Erythroblast (primary cell): ENCODE measurements at places on chromosomes 3 and 15.

DNA sequence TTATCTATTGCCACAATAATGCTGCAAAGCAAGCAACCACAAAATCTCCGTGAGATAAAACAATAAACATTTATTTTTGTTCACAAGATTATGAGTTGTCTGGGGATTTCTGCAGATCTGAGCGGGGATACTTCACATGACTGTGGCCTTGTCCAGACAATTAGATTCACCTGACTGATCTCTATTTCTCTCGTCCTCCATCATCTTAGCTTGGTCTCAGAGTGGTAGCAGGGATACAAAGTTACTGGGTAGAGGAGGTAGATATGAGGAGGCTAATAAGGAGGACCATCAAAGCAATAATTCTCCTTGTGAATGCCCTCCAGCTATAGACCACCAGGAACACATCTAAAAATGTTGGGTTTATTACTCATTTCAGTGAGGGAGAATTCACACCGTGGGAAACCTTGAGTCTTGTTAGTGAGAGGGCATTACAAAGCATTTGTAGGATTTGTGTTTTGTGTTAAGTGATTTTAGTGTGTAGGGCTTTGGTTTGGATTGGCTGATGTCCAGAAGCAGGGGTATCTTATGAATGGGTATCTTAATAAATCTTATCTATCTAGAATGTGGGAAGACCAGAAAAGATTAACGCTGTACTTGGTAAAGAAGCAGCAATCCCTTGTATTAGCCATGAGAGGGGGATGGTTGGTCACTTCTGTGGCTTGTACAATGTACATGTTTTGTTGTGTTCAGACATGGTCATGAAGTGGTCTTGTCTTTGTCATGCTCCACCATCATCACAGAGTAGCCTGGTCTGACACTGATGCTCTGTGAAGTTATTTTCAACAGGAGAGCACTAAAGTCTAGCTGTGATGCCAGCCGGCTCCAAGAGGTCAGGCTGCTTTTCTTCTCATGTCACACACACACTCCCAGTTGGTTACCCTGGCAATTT, 287.6 kb upstream of the STT3B start:
- DNase-seq = no peak

DNA sequence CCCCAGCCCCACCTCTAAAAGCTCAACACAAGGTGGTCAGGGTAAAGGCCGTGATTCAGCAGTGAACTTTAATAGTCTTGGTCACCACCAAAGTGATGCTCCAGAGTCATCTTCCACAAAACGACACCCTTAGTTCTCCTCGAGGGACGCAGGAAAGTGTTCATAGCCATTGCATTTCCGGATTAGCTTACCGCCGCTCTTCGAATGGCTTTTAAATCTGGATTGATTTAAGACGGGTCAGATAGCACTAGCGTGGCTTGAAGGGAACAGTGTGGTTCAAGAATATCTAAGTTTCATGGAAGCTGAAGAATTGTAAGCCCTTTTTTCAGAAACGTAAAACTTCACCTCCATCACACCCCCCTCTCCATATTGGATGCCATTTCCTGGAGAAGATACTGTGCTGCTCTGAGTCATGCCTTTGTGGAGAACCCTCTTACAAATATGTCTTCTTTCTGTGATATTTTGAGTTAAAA, 829 bp downstream of the RNF7 start:
- DNase-seq = peak; percentile 74

- DNase-seq = peak; percentile 30
These were observed 2.1 kb downstream of the RNF168 start for GRCh38 chr3:196501316-196502044.

- no peak for DNase-seq
These were observed 112.9 kb downstream of the ULK4 start for GRCh38 chr3:41848753-41849574.

GRCh38 chr15:64144565-64145281, 6.8 kb upstream of the SNX22 start:
- peak; percentile 75 for DNase-seq

- no peak for DNase-seq
These were observed 83.7 kb downstream of the SEC22A start for GRCh38 chr3:123285479-123285878.

- no peak for DNase-seq
These were observed 62.8 kb upstream of the SPATA12 start for GRCh38 chr3:56997675-56998074.

DNA sequence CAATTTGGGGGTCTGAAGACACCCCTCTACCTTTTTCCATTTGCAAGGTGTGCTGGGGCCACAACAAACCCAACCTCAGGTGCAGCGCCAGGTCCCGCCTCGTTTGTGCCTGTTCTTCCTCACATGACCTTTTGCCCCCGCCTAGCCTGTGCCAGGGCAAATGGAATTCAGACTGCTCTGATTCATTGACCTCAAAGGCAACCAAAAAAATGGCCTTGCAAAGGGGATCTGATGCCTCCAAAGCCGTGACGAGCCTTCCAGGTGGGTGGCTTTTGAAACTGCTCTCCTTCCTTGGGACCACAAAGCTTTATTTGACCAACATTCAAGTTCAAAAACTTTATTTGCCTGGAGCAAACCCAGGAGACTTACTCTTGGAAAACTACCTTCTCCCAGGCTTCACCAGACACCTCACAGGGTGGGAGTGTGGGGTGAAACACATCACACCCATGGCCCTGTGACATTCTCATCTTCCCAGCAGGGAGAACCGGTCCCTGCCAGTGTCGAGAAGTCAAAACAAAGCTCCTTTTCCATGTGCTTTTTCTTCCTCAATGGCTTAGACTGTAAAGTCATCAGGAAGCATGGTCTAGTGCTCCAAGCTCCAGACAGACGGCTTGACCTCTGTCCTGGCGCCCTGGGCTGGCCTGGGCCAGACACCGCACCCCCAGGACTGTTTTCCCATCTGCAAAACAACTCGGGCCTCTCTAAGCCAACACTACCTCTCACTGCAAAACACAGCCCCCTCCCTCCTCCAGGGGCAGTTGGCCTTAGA, 103.9 kb upstream of the HES1 start:
- DNase-seq = no peak

DNA sequence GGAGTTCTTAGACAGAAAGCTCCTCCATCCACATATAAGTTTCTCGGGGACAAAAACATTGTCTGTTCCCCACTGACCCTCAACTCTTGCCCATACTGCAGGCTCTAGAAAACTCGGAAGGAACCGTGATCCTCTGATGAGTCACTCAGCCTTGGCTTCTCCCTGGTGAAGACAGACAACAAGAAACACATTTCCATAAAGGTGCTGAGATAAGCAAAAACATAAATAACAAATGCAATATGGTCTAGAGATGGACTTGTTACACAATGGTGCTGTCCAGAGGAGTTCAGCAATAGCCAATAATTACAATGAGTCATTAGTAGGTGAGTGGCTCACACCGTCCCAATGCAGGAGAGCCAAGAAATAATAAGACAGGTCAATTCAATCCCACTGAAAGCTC, 43.7 kb downstream of the MAGI1 start:
- DNase-seq = no peak

DNA sequence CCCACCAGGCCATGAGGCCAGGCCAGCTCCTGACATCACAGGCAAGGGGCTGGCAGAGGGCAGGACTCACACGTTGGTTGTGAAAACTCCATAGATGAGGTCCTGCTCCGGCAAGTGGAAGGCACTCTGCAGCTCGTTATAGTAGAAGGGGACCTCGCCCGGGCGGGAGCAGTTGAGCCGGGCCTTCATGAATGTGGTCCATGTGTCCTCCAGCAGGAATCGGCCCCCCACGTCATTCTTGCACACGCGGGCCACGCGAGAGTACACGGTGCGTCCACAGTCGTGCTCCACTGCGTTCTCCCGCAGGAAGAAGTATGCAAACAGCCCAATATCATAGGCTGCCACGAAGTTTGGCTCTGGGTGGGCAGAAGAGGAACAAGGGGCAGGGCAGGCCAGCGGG, 101.2 kb downstream of the SEMA5B start:
- DNase-seq = no peak

- DNase-seq = no peak
These were observed 297.9 kb downstream of the EDEM1 start for GRCh38 chr3:5485427-5485826.

DNA sequence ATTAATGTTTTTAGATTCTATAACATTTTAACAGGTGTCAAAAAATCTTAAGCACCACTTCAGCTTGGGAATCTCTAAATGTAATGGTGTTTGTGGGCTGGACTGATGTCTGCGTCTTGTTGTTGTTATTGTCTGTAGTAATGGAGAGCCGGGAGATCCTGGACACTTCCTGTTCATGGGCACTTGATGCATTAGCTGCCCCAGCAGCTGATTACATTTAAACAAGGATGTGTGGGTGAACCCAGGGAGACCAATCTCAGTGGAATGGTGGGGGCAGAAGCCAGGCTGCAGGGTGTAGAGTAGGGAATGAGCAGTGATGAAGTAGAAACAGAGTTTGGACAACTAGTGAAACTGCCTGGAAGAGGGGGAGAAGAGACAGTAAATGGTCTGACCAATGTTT, 7.8 kb downstream of the CCR5AS start:
- no peak for DNase-seq

- no peak for DNase-seq
These were observed 92.6 kb upstream of the STT3B start for GRCh38 chr3:31439890-31440750.

- DNase-seq = no peak
These were observed 5.7 kb downstream of the ESYT3 start for GRCh38 chr3:138440121-138440521.

DNA sequence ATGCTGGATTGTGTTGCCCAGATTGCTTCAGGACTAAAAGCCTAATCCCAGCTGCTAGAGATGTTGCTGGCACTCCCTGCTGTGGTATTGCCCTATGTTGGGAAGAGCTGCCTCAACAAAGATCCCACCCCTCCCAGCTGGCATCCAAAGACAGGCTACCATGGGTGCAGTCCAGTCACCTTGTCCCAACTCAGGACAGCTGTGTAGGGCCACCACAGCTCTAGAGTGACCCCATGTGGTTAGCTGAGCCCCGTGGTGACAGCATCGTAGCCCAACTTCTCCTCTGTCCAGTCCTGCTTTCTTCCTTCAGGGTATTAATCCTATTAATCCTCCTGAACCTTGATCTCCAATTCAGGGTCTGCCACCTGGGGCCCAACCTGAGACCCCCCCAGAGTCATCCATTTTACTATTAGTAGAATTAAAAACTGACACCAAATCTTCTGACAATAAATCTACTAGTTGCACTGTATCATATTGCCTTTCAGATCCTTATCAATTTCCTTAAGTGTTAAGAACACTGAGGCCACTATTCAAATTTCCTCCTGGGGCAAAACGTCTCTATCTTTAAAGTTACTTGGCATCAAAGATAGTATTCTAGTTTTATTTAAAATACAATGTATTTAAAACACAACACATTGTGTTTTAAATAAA, 83.5 kb downstream of the AQP9 start:
- peak; percentile 23 for DNase-seq

- no peak for DNase-seq
These were observed 29.6 kb downstream of the PLSCR4 start for GRCh38 chr3:146221276-146221675.

- no peak for DNase-seq
These were observed 105.0 kb downstream of the TPRA1 start for GRCh38 chr3:127485396-127486170.

GRCh38 chr3:106305127-106305526, 436.3 kb upstream of the CBLB start:
- no peak for DNase-seq

- no peak for DNase-seq
These were observed 11.7 kb downstream of the PCCB start for GRCh38 chr3:136261826-136262225.

DNA sequence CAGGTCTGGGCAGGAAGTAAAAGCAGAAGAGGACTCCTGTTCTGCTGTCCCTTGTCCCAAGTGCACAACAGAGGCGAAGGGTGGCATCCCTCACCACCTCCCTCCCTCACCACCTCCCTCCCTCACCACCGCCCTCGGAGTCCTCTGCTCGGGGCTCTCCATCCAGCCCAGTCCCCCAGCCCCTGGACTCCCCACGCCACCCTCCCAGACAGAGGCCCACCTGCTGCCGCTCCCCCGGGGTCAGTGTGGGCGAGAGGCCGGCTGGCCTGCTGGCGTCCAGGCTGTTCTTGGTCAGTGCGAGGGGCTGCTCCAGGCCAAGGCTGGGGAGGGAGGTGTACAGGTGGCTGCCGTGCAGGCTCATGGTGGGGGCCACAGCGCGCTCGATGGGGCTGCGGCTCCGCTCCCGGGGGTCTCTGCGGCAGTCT, 79.1 kb downstream of the VGLL4 start:
- DNase-seq = no peak

- DNase-seq = no peak
These were observed 60.0 kb upstream of the TRIM71 start for GRCh38 chr3:32757618-32758374.

DNA sequence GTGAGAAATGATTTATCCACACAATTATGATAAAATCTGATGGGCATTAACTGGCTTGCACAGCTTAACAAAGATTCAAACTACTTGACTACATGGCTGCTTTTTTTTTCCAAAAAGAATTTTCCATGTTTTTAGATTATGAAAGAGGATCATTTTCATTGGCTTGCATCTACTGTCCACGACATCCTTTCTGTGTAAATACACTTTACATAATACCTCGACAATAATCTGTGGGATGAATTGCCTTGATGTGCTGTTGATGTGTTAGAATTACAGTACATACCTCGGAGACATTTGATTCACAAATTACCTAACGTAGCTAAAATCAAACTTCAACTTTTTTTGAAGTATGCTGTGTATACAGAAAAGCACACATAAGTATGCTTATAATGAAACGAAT, 104.4 kb downstream of the PPP2R3A start:
- no peak for DNase-seq

- DNase-seq = no peak
These were observed 265.9 kb upstream of the TGFBR2 start for GRCh38 chr3:30340500-30340899.

GRCh38 chr3:37123292-37123691, 51.1 kb downstream of the LRRFIP2 start:
- DNase-seq = no peak

- peak; percentile 54 for DNase-seq
These were observed at the start of gene GRM2 for GRCh38 chr3:51706788-51707731. Gene GRM2, plus strand, starts transcription at chr3:51707068. Its CDS starts 1,916 bp downstream, at chr3:51708984.

- DNase-seq = no peak
These were observed 189.6 kb downstream of the ARRDC4 start for GRCh38 chr15:98150084-98150483.

GRCh38 chr3:11661052-11661656, 17.4 kb upstream of the VGLL4 start:
- DNase-seq = no peak

- DNase-seq = no peak
These were observed 157.0 kb downstream of the FGF12 start for GRCh38 chr3:192570315-192570714.

GRCh38 chr15:93028111-93028631, 60.8 kb downstream of the RGMA start:
- DNase-seq = no peak

GRCh38 chr3:37909067-37909911, 47.6 kb downstream of the CTDSPL start:
- DNase-seq = no peak
